ENCODE measurements at places on chromosomes 2 and 18.

GRCh38 chr2:17628349-17629261, 88.1 kb downstream of the VSNL1 start:
- no peak for DNase-seq

DNA sequence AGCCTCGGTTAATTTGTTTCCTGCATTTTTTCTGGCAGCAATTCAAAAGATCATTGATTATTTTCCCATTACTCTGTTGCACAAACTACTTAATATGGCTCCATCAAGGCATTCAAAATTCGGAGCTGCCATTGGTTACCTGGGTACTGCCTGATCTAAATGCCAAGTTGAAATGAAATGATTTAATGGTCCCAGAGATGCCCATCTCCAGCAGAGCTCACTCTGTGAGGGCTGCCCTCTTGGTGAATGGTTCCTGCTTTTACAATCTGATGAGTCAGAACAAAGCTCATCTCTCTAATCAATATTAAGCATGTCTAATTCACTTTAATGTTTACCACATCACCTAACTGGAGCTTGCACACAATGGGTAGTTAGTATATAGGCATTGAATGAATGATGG, 126.1 kb downstream of the CTNNA2 start:
- DNase-seq: no peak

GRCh38 chr2:156852210-156852609, 405.3 kb upstream of the GALNT5 start:
- DNase-seq: no peak

GRCh38 chr18:21914739-21915319, 174.2 kb downstream of the MIB1 start:
- no peak for DNase-seq

- DNase-seq: no peak
Observed at GRCh38 chr2:205984381-205984780, 101.6 kb downstream of the INO80D start.

GRCh38 chr2:127105656-127106456, 1.1 kb downstream of the BIN1 start:
- DNase-seq: no peak

GRCh38 chr18:59631583-59632181, 65.5 kb downstream of the CCBE1 start:
- DNase-seq: no peak
